Caki2 (cell line): ENCODE measurements at places on chromosomes 12 and 14.

GRCh38 chr14:100988411-100988900 is 84.9 kb upstream of the RTL1 start:
- DNase-seq, result peak; percentile 87

GRCh38 chr12:81597928-81598604 is 161.1 kb downstream of the PPFIA2 start:
- DNase-seq, result peak; percentile 45

- DNase-seq, result no peak
Measured at GRCh38 chr14:24774187-24774915, 140.4 kb upstream of the GZMB start.

DNA sequence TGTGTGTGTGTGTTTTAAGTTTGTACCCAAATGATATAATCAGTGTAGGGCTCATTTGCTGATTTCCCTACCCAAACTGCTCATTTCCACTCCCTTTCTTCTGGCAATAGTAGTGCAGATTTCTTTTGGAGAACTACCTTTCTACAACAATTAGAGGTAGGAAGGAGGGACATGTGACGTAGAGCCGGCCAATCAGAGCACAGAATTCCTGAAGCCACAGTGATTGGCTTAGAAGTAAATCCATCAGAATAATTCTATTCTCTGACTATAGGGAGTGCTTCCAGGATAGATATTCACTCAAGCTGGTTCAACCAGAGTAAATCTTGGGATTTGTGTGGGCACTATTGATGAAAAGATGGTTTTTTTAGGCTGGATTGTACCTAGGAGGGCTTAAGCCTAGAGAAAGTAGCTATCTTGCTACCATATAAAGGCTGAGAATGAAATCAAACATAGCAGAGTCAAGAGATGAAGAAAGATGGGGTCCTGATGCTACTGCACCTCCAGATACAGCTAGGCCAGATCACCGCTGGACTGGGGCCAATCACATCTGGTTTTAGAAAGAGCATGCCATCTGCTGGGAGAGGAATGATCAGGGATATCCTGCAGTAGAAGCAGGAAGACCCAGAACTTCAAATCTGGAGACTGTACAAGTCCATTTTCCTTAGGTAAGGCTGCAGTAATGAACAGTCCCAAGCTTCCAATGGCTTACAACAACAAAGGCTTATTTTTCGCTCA is 54.1 kb upstream of the NUAK1 start:
- DNase-seq, result no peak

- DNase-seq, result no peak
Measured at GRCh38 chr12:20463913-20464524, 95.7 kb downstream of the PDE3A start.

GRCh38 chr12:128078301-128078971 is 188.5 kb upstream of the TMEM132C start:
- peak; percentile 39 for DNase-seq

DNA sequence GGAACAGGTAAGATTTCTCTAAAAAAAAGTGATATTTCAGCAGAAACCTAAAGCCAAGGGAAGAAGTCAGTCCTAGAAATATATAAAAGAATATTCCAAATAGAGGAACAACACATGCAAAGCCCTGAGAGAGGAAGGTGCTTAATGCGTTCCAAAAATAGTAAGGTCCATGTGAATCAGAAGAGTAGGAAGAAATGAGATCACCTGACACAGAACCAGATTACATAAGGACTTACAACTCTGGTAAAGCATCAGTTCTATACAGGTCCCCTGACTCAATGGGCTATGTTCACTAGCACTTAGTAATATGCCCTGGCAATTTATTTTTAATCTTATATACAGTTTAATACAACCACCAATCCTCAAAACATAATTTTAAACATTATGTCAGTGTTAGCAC is 30.0 kb downstream of the SENP1 start:
- no peak for DNase-seq

DNA sequence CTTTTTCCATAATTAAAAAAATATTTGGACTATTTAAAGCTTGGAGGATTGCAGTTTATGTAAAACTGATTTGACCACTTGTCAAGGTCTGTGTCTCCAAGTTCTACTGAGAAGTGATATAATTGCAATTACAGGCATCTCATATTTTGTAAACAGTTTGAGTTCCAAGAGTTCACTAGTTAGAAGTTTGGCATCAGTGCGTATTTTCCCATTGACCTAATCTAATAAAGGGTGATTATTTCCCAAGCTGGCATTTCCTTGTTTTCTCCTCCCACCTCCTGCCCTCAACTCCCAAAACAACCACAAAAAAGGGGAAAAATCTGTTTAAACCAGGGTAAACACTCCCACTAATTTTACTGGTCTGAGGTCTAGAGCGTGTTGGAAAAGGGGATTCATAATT is 3.0 kb upstream of the MYF6 start:
- no peak for DNase-seq

DNA sequence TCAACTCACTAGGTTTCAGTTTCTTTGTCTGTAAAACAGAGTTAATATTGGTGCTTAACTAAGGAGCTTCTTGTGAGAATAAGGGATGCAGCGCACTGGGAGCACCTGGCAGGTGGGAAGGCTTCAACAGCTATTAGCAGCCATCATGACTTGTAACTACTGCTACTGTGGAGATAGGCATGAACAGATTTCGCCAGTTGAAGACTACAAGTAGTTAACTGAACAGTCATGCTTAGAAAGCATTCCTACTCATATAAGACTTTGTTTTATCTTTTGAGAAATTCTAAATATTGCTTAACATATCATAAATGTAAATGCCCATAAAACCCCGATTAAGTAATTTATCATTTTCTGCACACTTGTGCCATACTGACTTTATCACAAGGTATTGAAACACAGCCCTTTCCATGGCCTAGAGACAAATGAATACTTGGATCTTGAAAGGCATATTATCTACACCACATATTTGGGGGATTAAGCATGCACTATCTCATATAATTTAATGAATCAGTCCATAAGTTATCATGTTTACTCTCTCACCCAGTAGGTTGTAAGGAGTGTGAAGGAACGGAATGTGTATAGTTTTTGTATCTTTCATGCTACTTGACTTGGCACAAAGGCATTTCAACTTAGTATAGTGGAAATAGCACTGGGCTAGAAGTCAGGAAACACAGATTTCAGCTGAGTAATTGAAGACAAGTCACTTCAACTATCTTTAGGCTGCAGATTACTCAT is 16.1 kb downstream of the NTN4 start:
- DNase-seq, result no peak

- DNase-seq, result peak; percentile 8
Measured at GRCh38 chr14:52473557-52473956, 78.7 kb downstream of the TXNDC16 start.

- DNase-seq, result no peak
Measured at GRCh38 chr12:33116284-33116683, 219.7 kb upstream of the PKP2 start.

GRCh38 chr12:52423661-52424500 is 10.3 kb downstream of the KRT75 start:
- DNase-seq, result no peak

DNA sequence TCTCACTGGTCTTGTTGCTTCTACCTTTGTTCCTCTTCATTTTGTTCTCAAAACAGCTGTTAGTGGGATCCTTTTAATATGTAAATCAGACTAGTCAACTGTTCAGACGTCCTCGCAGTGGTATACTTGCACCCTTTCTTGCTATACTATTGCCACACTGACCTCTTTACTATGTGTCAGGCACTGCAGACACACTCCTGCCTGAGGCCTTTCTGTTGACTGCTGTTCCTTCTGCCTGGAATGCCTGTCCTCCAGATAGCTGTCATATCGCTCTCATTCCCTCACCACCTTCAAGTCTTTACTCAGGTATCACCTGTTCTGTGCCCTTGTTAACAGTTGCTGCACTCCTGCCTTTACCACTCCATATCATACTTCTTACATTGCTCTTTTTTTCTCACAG is 90.0 kb upstream of the TMEM263 start:
- no peak for DNase-seq

- DNase-seq, result no peak
Measured at GRCh38 chr14:59755409-59756135, 115.0 kb downstream of the RTN1 start.

GRCh38 chr14:61812347-61813095 is 50.3 kb downstream of the SNAPC1 start:
- DNase-seq, result no peak

GRCh38 chr12:76628745-76629144 is 69.2 kb upstream of the OSBPL8 start:
- DNase-seq, result no peak

DNA sequence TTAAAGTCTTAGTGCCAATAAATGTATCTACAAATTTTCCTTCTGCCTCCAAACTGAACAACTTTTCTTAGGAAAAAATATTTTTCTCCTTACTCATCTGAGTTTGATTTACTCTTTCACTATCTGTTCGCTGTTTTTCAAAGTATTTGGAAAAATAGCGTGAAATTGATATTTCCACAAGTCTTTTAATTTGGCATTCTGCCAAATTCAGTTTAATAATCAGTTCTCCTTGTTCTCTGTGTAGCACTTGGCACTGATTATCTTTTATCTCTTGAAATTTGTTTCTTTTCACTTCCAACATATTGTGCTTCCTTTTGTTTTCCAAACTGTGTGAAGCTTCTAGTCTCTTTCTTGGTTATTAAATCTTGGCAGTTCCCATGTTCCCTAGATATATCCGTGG is 559.8 kb downstream of the RPL10L start:
- no peak for DNase-seq

DNA sequence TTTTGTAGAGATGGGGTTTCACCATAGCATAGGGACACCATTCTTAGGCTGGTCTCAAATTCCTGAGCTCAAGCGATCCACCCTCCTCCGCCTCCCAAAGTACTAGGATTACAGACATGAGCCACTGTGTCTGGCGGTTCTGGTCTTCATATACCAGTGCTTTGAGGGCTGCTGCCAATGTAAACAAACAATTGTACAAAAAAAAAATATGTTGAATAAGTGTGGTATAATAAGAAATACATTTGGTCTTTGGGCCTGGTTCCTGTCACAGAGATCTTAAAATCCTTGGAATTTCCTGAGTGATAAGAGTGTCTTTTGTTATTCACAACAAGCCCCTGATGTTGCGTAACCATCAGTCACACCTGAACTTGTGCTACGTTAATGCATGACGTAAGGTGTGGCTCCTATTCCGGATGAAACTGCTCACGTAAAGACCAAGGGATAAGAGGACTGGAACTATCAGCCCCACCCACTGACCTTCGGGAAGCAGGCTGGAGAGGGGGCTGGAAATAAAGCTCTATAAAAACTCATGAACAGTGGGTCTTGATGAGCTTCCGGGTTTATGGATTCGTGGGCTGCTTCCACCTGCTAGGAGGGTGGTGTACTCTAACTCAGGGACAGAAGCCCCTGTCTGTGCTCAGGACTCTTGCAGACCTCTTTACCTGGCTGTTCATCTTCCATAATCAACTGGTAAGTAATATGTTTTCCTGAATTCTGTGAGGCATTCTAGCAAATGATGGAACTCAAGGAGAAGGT is 16.5 kb upstream of the RIMKLB start:
- peak; percentile 82 for DNase-seq

DNA sequence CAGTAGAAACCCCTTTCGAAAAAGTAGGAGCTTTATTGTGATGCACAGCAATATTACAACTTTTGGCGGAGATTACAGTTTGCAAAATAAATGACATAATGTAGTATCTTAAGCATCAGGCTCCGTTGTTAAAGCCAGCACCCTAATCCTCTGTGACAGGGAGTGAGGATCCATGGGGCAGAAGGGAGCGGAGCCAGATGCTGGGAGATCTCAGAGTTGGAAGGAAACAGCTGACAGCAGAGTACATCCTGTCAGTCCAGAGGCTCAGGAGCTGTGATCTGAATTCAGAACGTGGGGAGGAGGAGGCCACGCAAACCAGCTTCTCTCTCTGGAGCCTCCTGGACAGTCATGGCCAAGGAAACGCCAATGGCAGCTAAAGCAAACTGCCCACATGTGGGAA is 55.7 kb downstream of the TMTC1 start:
- DNase-seq, result no peak

GRCh38 chr12:59194794-59195193 is 274.5 kb upstream of the LRIG3 start:
- DNase-seq, result no peak

GRCh38 chr12:52055731-52056711 is 4.8 kb downstream of the NR4A1 start:
- DNase-seq, result no peak

- DNase-seq, result peak; percentile 97
Measured at GRCh38 chr12:124752437-124753227, 111.0 kb downstream of the SCARB1 start.
